ENCODE measurements at places on chromosomes 3 and 15. TPM values are rescaled to one million over a fixed set of nuclear protein-coding genes. Genes with fewer than 3 reads are reported as not detected.
A peak's percentile ranks its signal among the peaks of the same experiment; 100 is the strongest.

DPH3 gene
- total RNA-seq: 15.5 TPM

POLG gene
- total RNA-seq: 39.4 TPM

CHL1 gene
- 4.2 TPM for total RNA-seq

- no peaks in the 10 kb centered on the region for H3K4me1 ChIP-seq
- H3K27ac ChIP-seq: no peak overlapping the region
- H3K27me3 ChIP-seq: no peaks in the 10 kb centered on the region
- no peak for DNase-seq
- no peaks in the 10 kb centered on the region for H3K36me3 ChIP-seq
- H3K4me3 ChIP-seq: no peak overlapping the region
These were observed 256.4 kb downstream of the MEX3B start for GRCh38 chr15:81789403-81789802.

TM6SF1 gene
- total RNA-seq: 33.9 TPM

- H3K36me3 ChIP-seq: no peaks in the 10 kb centered on the region
- no peak overlapping the region for H3K27ac ChIP-seq
- DNase-seq: peak; percentile 71
These were observed 205.6 kb downstream of the VGLL3 start for GRCh38 chr3:86785386-86785785.

HCLS1 gene
- 4.1 TPM for total RNA-seq

GRCh38 chr3:197181741-197182140 is 116.7 kb downstream of the DLG1 start:
- H3K4me1 ChIP-seq: peaks cover 2% of the 10 kb centered on the region
- H3K36me3 ChIP-seq: peaks cover 2% of the 10 kb centered on the region
- H3K27ac ChIP-seq: no peak overlapping the region
- DNase-seq: peak; percentile 84
- no peak overlapping the region for H3K4me3 ChIP-seq
- H3K27me3 ChIP-seq: no peaks in the 10 kb centered on the region

- H3K36me3 ChIP-seq: peaks cover 8% of the 10 kb centered on the region
- no peaks in the 10 kb centered on the region for H3K4me1 ChIP-seq
- H3K27me3 ChIP-seq: no peaks in the 10 kb centered on the region
- H3K27ac ChIP-seq: no peak overlapping the region
- H3K4me3 ChIP-seq: no peak overlapping the region
These were observed 88.6 kb downstream of the STT3B start for GRCh38 chr3:31621314-31621713.

DNA sequence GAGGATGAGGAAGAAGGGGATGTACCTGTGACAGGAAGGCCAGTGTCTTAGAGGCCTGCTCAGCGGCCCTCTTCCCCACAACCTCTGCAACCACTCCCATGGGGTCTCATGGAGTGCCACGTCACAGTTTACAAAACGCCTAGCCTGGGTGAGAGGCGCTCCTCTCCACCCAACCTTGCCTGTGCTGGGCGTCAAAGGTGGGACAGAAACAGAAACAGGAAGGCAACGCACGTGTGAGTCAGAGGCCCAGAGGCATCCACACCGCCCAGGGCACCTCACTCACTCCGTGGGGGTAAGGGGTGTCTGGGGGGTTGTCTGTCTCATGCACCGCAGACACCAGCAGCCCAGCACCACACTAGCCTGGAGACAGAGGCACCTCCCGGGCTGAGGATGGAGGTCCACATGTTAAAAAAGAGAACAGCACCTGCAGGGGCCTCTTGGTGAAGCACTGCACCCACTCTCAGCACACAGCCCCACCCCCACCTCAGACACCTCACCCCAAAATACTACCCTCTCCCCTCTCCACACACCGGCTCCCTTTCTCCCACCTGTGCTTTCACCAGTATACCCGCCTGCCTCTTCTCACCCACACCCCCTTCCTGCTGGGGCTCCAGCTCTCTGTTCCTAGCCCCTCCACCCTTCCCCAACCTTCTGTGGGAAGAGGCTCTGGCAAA is 4.7 kb upstream of the CALML4 start:
- H3K27ac ChIP-seq: no peak overlapping the region
- peaks cover 36% of the 10 kb centered on the region for H3K4me1 ChIP-seq
- DNase-seq: no peak
- H3K36me3 ChIP-seq: peaks cover 6% of the 10 kb centered on the region

DNA sequence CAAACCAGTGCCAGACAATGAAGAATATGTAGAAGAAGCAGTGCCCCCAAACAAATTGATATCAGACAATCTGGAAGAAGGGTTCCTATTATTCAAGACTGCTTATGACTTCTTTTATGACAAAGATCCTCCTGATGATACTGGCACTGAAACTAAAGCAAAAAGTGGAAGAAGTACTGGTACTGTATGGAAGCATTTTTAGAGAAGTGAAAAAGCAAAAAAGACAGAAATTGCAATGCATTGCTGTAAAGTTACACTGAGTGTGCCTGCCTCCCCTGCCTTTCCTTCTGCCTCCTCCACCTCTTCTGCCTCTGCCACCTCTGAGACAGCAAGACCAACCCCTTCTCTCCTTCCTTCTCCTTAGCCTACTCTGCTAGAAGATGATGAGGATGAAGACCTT is 167.6 kb downstream of the PLCL2 start:
- DNase-seq: no peak
- no peaks in the 10 kb centered on the region for H3K36me3 ChIP-seq
- H3K4me1 ChIP-seq: peaks cover 5% of the 10 kb centered on the region
- H3K4me3 ChIP-seq: no peak overlapping the region
- H3K27ac ChIP-seq: no peak overlapping the region

OIP5 gene
- 4.0 TPM for total RNA-seq

- H3K27me3 ChIP-seq: no peaks in the 10 kb centered on the region
- no peaks in the 10 kb centered on the region for H3K4me1 ChIP-seq
These were observed 39.6 kb downstream of the COL8A1 start for GRCh38 chr3:99678023-99678422.

RAD51 gene
- 3.6 TPM for total RNA-seq

- DNase-seq: no peak
- no peaks in the 10 kb centered on the region for H3K36me3 ChIP-seq
- H3K4me3 ChIP-seq: no peak overlapping the region
- no peak overlapping the region for H3K27ac ChIP-seq
These were observed 274.5 kb downstream of the ZBTB20 start for GRCh38 chr3:114872588-114872987.

GRCh38 chr3:125010393-125010792 is 45.4 kb downstream of the HEG1 start:
- no peak overlapping the region for H3K4me3 ChIP-seq
- no peak for DNase-seq
- peaks cover 6% of the 10 kb centered on the region for H3K4me1 ChIP-seq

DNA sequence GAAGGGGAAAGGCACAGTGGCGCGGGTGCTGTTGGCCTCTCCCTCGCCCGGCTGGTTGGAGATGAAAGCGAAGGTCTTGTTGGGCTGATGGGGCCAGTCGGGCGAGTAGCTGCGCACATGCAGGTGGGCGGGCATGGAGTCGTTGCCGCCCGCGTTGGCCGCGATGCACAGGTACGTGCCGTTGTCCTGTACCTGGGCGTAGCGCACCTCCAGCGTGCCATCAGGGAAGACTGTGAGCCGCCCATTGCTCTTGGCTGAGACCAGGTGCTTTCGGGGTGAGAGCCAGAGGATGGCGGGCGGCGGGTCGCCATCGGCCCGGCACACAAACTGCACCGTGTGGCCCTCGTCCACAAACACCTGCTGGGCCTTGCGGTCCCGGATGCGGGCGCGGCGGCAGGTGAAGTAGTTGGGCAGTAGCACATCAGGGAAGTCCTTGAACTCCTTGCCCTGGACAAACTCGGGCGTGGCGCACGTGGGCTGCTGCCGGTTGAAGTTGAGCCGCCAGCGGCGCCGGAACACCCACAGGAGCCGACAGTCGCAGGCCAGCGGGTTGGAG is 18.4 kb downstream of the LINGO1 start:
- H3K27ac ChIP-seq: no peak overlapping the region
- H3K27me3 ChIP-seq: peaks cover 2% of the 10 kb centered on the region
- H3K36me3 ChIP-seq: no peaks in the 10 kb centered on the region
- H3K4me1 ChIP-seq: peaks cover 14% of the 10 kb centered on the region

RYR3 gene
- 22.0 TPM for total RNA-seq

MESP1 gene
- 0.75 TPM for total RNA-seq

ALG1L2 gene
- 0.40 TPM for total RNA-seq

DNA sequence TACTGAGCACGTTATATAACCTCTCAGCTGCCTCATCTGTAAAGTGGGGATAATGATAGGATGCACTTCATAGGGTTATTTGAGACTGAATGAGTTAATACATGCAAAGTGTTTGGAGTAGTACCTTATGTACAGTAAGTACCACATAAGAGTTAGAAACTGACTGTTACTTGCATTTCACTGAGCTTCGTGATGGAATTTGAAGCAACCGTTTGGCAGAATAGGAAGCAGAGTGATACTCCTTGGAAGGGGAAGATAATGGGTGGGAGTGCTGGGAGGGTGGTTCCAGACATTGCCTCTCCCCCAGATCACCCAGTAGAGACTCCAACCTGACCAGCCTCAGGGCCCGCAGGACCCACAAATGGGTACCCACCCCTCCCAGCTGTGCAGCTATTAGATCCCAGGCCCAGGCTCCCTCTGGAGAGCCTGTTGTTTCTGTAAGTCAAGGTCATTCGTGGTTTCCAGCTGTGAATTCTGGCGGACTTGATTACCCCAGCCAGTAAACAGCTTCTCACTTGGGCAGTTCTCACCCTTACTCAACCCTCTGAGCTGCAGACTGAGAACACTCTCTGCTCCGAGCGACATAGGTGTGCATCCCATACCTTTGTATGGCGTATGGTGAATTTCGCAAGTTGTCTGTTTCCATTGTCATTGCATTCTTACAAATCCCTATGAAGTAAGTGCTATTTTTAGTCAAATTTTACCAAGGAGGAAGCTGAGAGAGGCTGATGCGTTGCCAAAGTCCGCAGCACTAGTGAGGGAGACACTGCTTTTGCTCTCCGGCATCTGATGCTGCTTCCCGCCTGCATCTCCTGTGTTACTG is 11.1 kb downstream of the ALPK3 start:
- H3K4me3 ChIP-seq: no peak overlapping the region
- H3K27me3 ChIP-seq: no peaks in the 10 kb centered on the region
- H3K4me1 ChIP-seq: peaks cover 61% of the 10 kb centered on the region

HTR3C gene
- not detected for total RNA-seq

DNA sequence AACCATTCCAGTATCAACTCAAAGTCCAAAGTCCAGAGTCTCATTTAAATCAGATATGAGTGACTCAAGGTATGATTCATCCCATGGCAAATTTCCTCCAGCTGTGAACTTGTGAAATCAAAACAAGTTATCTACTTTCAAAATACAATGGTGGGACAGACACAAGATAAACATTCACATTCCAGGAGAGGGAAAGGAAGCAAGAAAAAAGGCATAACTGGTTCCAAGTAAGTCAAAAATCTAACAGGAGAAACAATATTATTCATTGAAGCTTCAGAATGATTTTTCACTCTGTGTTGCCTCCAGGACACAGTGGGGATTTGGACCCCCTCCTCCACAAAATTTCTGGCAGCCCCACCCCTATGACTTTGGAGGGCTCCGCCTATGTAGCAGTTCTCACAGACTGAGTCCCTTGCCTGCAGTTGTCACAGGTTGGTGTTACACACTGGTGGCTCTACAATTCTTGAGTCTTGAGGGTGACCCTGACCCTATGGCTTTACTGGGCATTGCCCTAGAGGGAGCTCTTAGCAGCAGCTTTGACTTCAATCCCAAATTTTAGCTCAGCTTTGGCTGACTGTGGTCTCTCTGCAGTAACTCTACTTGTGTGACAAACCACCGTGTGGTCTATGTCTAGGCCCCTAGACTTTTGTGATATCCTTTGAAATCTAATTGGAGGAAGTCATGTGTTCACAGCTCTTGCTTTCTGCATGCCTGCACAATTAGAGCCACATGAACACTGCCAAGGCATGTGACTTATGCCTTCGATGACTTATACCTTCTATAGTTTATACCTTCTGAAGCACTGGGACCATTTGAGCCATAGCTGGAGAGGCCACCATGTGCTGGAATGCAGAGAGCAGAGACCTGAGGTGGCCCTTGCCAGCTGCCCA is 644.2 kb downstream of the GRM7 start:
- no peak overlapping the region for H3K27ac ChIP-seq
- H3K36me3 ChIP-seq: no peaks in the 10 kb centered on the region
- H3K4me1 ChIP-seq: no peaks in the 10 kb centered on the region
- H3K27me3 ChIP-seq: no peaks in the 10 kb centered on the region
- no peak overlapping the region for H3K4me3 ChIP-seq

DNA sequence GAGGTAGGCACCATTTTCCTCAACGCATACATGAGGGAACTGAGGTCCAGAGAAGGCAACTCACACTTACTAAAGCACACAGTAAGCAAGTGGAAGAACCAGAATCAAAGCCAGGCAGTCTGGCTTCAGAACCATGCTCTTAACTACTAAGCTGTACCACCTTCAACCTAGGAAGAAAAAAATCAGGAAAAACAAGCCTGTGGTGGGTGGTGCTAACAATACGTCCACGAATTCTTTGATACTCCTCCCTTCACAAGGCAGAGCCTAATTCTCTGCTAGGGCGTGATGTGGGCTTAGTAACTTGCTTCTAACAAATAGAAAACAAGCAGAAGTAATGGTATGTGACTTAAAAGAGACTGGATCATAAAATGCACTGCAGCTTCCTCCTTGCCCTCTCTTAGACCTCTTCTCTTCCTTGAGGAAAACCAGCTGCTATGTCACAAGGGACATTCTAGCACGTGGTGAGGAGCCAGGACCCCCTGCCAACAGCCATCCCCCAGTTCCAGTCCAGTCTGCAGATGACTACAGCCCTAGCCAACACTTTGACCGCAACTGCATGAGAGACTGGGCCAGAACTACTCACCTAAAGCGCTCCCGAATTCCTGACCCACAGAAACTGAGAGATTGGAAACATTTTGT is 36.9 kb downstream of the HACD2 start:
- peaks cover 5% of the 10 kb centered on the region for H3K36me3 ChIP-seq
- DNase-seq: peak; percentile 65
- H3K4me1 ChIP-seq: no peaks in the 10 kb centered on the region
- H3K27ac ChIP-seq: no peak overlapping the region

DNA sequence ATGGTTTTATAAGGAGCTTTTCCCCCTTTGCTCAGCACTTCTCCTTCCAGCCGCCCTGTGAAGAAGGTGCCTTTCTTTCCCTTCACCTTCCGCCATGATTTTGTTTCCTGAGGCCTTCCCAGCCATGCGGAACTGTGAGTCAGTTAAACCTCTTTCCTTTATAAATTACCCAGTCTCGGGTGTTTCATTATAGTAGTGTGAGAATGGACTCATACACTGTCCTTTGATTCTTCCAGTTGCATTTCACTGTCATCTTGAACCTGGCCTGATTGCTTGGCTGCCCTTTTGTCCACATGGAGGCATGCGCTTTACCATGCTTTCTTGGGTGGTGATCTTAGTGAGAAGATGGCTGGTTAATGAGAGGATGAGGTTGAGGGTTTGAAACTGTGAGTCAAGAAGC is 23.2 kb downstream of the USP13 start:
- no peak for DNase-seq
- no peaks in the 10 kb centered on the region for H3K4me1 ChIP-seq
- H3K4me3 ChIP-seq: no peak overlapping the region
- no peaks in the 10 kb centered on the region for H3K27me3 ChIP-seq
- H3K36me3 ChIP-seq: peaks cover 7% of the 10 kb centered on the region

- H3K4me1 ChIP-seq: peaks cover 18% of the 10 kb centered on the region
- peak; percentile 59 for DNase-seq
- H3K27ac ChIP-seq: no peak overlapping the region
- H3K4me3 ChIP-seq: no peak overlapping the region
These were observed 58.1 kb downstream of the SLC6A6 start for GRCh38 chr3:14460342-14461005.

- H3K36me3 ChIP-seq: peaks cover 26% of the 10 kb centered on the region
- H3K4me3 ChIP-seq: no peak overlapping the region
These were observed 43.8 kb downstream of the DCP1A start for GRCh38 chr3:53303549-53303948.

All from muscle of leg (tissue), 16 donors.